ENCODE measurements at places on chromosomes 7 and 10.

GRCh38 chr7:107070710-107071109, 26.2 kb downstream of the PRKAR2B start:
- DNase-seq: no peak

DNA sequence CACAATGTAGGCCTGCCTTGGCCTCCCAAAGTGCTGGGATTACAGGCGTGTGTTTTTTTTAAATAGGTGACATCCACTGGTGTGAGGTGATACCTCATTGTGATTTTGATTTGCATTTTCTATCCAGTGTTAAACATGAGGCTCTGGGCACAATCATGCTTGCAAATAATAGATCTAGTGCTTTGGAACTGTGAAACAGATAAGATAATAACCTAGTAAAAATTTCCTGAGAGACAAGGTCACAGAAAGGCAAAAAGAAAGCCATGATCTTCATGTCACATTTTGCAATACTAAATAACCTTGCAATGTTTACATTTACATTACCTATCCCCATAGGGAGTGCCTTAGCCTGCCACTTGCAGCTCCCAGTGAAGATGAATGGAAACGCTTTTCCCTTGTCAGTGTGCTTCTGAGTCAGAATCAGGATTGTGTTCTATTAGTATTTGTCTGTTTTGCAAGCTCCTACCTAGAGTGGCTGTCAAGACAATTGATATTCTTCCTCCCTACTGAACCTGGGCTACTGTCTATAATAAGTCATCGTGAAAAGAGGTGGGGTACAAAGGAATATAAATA, 256.5 kb downstream of the PHTF2 start:
- no peak for DNase-seq

- DNase-seq: peak; percentile 18
Measured at GRCh38 chr7:114086914-114087652, 168.3 kb upstream of the PPP1R3A start.

GRCh38 chr7:33854801-33855350, 50.5 kb upstream of the BMPER start:
- DNase-seq: no peak

DNA sequence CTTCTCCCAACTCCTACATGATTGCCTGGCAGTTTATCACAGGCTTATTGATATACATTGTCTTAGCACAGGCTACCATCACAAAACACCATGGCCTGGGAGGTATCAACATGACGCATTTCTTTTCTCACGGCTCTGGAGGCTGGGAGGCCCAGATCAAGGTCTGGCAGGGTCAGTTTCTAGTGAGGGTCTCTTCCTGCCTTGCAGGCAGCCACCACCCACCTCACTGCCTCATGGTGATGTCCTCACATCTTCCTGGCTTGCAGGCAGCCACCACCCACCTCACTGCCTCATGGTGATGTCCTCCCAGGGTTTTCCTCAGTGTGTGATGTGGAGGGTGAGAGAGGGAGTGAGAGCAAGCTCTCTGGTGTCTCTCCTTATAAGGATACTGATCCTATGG, 599.3 kb upstream of the MKI67 start:
- DNase-seq: no peak

DNA sequence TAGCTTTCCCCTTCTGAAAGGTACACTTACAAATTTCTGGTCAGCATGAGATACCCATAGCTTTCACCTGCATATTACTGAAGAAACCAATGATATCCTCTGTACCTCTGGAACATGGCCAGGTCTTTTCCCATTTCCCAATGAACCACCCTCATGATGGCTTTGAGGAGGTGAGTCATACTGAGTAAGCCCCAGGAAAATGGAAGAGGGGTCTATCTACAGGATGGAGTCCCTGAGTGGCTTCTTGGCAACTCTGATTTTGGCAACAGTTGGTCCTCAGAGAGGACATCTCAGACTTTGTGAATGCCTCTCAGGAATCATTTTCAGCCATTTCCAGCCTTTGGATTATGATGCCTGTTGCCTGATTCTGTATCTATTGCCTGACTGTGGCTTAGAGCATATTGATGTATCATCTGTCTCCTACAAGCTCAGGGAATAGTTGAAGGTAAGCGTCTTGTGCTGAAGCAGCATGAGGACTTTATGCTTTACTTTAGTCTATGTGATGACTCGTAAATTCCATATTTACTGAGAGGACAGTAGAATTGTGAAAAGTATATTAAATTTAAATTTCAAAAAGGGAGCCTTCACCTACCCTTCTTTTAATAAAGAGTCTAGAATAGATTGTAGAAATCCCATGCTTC, 84.7 kb upstream of the DKK1 start:
- DNase-seq: no peak

- DNase-seq: peak; percentile 61
Measured at GRCh38 chr7:155002411-155003091, 373 bp downstream of the PAXIP1 start.

- no peak for DNase-seq
Measured at GRCh38 chr7:126578338-126578737, 674.4 kb downstream of the GRM8 start.

GRCh38 chr7:42174391-42174912, 62.6 kb downstream of the GLI3 start:
- DNase-seq: no peak

- no peak for DNase-seq
Measured at GRCh38 chr7:124459101-124460055, 306.2 kb downstream of the GPR37 start.

DNA sequence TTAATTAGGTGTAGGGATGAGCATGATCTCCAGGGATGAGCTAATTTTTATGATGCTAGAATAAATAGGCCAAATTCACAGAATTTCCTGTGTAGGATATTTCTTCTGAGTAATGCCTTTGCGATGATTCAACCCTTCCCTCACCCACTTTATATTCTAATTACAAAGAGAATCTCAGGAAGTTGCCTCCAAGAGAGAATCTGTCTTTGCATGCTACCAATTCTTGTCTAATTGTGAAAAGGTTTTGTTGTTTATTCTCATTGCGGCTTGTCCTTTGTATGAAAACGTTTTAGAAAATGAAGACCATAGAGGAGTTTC, 6.3 kb downstream of the C7orf57 start:
- no peak for DNase-seq
